ENCODE measurements at places on chromosomes 4 and X. TPM values are rescaled to one million over a fixed set of nuclear protein-coding genes. Genes with fewer than 3 reads are reported as not detected.

Gene CLDN22
- not detected for total RNA-seq

Gene PSAPL1
- total RNA-seq: under 0.01 TPM

Gene CYBB
- total RNA-seq: not detected

Gene ADH6
- total RNA-seq: not detected

Gene YIPF6
- 18.5 TPM for total RNA-seq

Gene BEX5
- total RNA-seq: not detected

Gene SPACA5
- not detected for total RNA-seq

Gene ADGRL3
- 2.7 TPM for total RNA-seq

Gene LRAT
- not detected for total RNA-seq

Gene CNKSR2
- total RNA-seq: not detected
